NT2/D1 (cell line): ENCODE measurements at places on chromosomes 7 and 10.

- no peak for DNase-seq
Observed at GRCh38 chr10:11178606-11179515, 161.2 kb downstream of the CELF2 start.

- no peak for DNase-seq
Observed at GRCh38 chr10:18400201-18400905, 251.0 kb downstream of the NSUN6 start.

DNA sequence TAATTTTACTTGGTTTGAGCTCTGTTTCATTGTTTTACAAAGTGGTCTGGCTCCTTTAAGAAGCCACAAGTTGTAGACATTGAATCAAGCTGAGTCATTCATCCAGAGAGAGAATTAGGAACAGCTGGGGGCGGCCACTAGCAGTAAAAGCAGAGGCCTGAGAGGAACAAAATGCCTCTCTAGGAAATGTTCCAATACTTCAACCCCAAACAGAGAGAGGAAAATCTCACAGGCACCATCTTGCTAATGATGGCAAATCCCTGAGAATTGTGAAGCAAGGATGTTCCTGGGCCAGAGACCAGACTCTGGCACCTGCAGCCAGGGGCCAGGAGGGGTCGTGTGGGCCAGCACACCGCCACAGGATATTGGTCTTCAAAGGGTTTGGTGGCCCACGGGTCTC, 26.5 kb upstream of the TRIL start:
- DNase-seq = peak; percentile 66

DNA sequence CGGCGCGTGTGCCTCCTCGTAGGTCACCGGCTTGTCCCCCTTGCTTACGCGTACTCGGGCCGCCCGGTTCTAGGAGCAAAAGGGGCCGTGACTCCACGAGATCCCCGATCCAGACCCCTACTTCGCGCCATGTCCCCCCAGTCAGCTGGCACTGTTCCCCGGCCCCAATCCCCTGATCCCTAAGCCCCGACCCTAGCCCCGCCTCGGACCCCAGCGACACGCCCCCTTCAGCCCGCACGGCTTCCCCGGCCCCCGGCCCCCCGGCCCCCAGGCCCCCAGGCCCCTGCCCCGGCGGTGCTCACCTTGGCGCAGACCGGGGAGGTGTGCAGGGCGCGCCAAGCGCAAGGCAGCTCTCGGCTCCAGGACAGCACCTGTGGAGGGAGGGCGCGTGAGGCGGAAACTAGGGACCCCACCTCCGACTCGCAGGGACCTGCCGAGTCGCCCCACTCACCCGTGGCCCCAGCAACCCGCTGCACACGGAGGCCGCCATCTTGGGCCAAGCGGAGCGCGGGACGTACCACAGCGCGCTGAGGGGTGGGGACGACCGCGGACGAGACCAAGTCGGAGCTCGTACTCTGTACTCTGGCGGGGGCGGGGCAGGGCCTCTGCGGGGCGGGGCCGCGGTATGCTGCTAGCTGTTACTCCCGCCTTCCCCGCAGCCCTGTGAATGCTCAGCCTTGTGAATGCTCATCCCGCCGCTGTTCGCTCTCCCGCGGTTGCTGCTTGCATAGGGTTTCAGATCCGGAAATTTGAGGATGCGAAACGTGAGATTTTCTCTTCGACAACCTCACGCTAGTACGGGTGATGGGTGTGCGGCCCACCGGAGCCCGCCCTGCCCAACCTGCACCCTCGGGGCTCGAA, at the start of gene MRPS24:
MRPS24 (minus strand) TSS at position 512 of the 861 bp plus-strand sequence; CDS start at position 490, 22 bp downstream.
- peak; percentile 99 for DNase-seq
